Type B pancreatic cell (in vitro differentiated cells): ENCODE measurements at places on chromosomes 6 and 20. TPM values are rescaled to one million over a fixed set of nuclear protein-coding genes. Genes with fewer than 3 reads are reported as not detected.

DNA sequence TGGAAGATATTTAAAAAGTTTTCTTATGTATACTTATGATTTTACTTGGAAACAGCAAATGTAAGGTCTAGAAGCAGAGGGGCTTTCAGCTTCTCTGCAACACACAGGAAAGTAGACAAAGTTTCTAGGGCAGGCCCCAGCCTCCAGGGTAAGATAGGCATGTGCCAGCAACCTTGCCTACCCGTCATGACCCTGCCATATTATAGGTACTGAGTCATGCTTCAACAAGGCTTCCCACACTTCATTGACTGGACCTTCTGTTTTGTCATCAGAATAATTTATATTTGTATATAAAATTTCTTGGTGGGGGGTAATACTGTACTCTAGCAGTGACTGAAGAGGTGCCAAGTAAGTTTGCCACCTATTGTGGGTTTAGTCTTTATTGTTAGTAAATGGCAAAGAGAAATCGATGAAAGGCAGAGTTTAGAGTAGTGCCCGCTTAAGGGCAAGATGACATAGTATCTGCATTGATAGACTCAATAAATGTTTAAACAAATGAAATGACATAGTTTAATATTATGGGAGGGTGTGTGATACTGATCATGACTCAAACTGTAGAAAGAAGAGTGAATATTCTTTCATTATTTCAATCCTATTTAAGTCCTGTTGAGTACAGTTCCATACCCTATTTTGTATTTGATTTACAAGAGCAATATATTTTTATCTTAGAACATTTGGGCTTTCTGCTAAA lies 95.6 kb downstream of the JARID2 start:
- H3K4me1 ChIP-seq = peaks cover 59% of the 10 kb centered on the region
- H3K27ac ChIP-seq = no peak overlapping the region
- no peak for DNase-seq
- no peaks in the 10 kb centered on the region for H3K27me3 ChIP-seq
- H3K4me3 ChIP-seq = no peak overlapping the region

The CPNE1 gene
- total RNA-seq = 115 and 192 TPM in 2 replicates

DNA sequence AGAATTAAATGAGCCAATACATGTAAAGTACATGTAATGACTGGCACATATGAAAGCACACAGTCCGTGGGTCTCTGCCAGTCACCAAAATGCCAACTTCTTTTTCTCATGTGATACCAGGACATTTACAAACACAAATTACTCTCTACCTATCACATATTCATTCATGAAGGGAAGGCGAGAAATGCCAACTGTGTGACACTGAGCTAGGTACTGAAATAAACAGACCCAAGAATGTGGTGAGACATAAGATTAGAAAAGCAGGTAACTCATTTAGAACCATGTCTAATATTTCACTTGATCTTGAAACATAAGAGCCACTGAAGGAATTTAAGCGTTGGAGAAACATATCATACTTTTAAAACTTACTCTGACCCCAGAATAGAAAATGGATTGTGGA lies 41.4 kb downstream of the HBS1L start:
- no peak overlapping the region for H3K4me3 ChIP-seq
- no peaks in the 10 kb centered on the region for H3K4me1 ChIP-seq
- no peaks in the 10 kb centered on the region for H3K27me3 ChIP-seq
- H3K36me3 ChIP-seq = peaks cover 10% of the 10 kb centered on the region
- H3K27ac ChIP-seq = no peak overlapping the region

DNA sequence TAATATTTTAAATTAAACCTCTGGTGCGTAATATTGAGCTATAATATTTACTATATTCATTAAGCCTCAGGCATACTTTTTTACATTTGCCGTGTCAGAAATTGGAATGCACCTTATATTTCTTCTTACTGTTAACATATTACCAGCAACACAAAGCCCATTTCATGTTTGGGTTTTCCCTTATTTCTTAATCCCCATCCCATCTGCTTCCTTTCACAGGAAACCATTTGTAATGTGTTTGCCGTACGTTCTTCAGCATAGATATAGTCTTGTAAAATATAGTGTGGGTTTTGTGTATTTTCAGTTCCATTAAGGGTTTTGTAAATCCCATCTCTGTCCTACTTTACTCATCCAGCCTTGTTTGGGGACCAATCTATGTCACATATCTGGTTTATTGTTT lies 6.5 kb downstream of the EYS start:
- no peaks in the 10 kb centered on the region for H3K4me1 ChIP-seq
- H3K36me3 ChIP-seq = no peaks in the 10 kb centered on the region
- H3K27me3 ChIP-seq = no peaks in the 10 kb centered on the region
- no peak overlapping the region for H3K4me3 ChIP-seq
- DNase-seq = no peak

DNA sequence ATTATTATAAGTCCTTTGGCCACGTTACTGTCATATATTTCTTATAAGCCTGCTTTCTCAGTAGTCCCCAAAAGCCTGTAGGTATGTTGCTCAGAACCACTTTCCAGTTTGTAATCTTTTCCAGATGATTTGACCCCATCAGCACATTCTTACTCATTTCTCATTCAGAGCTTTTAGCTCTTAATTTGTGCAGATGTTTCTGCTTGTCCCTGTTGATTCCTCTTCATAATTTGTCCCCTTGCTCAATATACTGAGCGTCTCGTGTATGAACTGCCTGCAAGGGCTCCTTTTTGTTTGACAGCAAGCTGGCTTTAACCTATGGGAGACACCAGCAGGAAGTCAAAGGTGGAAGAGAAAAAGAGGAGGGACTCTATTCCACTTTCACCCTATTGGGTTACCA lies 733.8 kb upstream of the GJE1 start:
- no peaks in the 10 kb centered on the region for H3K4me1 ChIP-seq
- DNase-seq = no peak
- H3K27me3 ChIP-seq = peaks cover 3% of the 10 kb centered on the region
- H3K4me3 ChIP-seq = no peak overlapping the region
- H3K27ac ChIP-seq = no peak overlapping the region

The ACSS1 gene
- 22.2 and 27.5 TPM in 2 replicates for total RNA-seq

The SLC9A8 gene
- total RNA-seq = 8.6 and 9.4 TPM in 2 replicates
